Activated T-cell treated with anti-CD3 and anti-CD28 coated beads for 48 hours (primary cell): ENCODE measurements at places on chromosomes 5 and 9.
A peak's percentile ranks its signal among the peaks of the same experiment; 100 is the strongest.

- peak; percentile 28 for DNase-seq
These were observed 57.4 kb upstream of the PLPP6 start for GRCh38 chr9:4604678-4605095.

GRCh38 chr5:152542741-152543140 lies 137.7 kb upstream of the NMUR2 start:
- no peak for DNase-seq

DNA sequence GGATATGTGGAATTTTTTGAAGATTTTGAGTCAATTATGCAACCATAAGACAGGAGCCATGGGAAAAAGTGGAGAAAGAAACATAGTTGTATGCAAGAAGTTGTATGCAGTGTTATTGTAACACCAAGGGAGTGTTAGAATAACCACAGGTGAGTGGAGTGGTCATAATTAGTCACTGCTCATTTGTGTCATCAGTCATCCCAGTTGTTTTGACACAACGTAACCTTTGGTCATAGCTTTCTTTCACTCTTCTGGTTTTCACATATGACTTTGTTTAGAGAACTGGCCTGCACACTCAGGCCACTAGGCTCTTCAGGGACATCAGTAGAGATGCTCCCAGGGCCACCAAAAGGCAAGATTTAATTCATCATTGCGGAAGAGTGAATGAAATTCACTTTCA lies 158.7 kb upstream of the HMHB1 start:
- DNase-seq: no peak

GRCh38 chr5:137735555-137736284 lies at the start of gene KLHL3:
KLHL3 (minus strand) TSS chr5:137736089; CDS start chr5:137735646, 443 bp downstream.
- DNase-seq: peak; percentile 16

DNA sequence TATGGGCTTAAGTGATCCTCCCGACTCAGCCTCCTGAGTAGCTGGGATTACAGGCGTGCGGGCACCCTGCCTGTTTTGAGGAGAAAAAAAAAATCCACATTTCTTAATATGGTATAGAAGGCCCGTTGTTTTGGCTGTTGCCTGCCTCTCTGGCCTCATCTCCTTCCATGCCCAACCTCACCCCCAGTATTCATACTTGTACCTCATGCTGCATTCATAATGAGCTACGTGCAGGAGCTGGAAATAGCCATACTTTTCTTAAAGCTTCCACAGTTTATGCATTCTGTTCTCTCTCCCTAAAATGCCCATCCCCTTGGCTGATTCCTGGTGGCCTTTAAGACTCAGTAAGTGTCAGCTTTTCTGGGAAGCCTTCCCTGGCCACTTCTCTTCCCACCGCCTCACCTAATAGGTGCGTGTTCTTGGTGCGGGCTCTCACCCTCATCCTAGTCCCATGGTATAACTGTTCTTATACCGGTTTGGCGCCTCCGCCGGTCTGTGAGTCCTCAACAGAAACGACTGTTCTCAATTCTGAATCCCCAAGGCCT lies 2.1 kb upstream of the TPM2 start:
- DNase-seq: no peak

GRCh38 chr9:84761137-84761808 lies 91.7 kb downstream of the NTRK2 start:
- DNase-seq: no peak

DNA sequence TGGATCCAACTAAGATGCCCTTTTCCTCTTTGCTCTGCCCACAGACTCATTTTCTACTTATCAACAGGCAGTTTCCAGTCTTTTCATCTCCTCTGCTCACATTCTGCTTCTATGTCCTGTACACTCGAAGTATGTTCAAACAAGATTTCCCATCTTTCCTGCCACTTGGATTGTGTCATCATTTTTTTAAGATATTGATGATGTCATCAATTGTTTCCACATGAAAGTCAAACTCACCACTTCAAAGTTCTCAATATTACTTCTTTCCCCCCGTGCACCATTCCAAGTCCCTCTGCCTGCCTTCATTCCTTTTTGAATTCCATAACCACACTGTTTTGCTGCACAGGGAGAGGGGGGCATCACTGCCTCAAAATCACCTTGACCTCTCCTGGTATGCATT lies 175.0 kb upstream of the RFX3 start:
- no peak for DNase-seq

DNA sequence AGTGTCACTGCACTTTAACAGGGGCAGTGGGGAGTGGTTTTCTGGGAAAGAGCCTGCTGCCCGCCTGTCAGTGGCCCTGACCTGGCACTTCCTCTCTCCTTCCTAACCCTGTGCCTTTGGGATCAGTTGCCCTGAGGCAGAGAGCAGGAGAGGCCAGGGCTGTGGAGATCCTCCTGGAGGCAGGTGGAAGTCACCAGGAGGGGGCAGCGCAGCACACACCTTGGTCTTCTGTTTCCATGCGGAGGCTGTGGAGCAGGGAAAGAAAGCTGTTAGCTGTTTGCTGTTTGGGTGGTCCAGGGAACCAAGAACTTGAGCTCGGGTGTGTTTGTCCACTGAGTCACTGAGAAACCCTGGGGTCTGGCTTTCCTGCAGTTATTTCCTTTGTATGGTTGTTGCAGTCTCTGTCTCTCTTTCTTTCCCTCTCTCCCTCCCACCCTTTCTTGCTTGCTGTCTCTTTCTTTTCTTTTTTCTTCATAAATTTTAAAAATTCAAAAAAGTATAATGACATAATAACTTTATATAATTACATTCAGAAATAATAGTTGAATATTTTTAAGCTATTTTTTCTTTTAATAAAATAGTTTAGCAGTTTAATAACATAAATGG lies 28.1 kb downstream of the NTRK2 start:
- peak; percentile 36 for DNase-seq

- DNase-seq: no peak
These were observed 610.9 kb downstream of the RAB3C start for GRCh38 chr5:59193616-59194319.

DNA sequence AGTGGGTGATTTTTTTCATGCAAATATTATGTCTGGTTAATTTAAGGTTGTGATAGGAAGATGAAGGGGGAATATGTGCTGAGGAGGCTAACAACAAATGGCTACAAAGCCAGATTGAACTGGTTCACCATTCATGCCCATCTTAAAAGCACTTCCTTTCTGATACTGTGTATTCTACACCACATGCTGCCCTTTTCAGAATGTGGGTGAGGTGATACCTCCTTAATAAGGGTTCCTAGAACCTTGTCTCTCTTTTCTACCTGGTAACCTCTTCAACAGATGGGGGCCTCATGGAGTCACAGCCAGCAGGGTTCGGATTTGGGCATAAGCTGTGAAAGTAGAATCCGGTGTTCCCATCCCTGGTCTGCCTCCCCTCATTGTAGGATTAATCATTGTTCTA lies 1064.0 kb upstream of the SEMA6A start:
- no peak for DNase-seq

GRCh38 chr9:89149726-89150125 lies 28.9 kb downstream of the SHC3 start:
- no peak for DNase-seq
